ENCODE measurements at places on chromosomes 4 and X.

GRCh38 chr4:164755432-164755831 lies 1.5 kb downstream of the SMIM31 start:
- no peak for DNase-seq

GRCh38 chr4:33989820-33990443 lies 2254.4 kb downstream of the ARAP2 start:
- DNase-seq = no peak

GRCh38 chr4:57044996-57045395 lies 65.2 kb downstream of the IGFBP7 start:
- no peak for DNase-seq

- DNase-seq = no peak
Observed at GRCh38 chrX:121146059-121146628, 98.7 kb downstream of the GLUD2 start.

DNA sequence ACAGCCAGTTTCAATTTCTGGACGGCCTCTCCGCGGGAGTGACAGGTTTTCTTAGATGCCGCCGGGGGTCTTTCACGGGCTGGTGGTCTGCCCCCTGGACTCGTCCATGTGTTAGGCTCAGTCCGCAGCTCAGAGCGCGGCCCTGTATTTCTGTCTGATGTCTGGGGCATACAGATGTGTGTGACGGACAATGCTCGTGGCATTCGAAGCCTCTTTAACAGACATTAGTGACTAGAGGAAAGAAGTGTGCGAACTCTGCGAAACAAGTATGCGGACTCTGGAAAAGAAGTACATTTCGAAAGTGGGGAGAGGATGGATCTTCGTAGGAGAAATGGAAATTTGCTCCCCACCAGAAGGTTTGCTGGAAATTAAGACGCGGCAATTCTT lies 793 bp upstream of the DCUN1D4 start:
- DNase-seq = no peak

DNA sequence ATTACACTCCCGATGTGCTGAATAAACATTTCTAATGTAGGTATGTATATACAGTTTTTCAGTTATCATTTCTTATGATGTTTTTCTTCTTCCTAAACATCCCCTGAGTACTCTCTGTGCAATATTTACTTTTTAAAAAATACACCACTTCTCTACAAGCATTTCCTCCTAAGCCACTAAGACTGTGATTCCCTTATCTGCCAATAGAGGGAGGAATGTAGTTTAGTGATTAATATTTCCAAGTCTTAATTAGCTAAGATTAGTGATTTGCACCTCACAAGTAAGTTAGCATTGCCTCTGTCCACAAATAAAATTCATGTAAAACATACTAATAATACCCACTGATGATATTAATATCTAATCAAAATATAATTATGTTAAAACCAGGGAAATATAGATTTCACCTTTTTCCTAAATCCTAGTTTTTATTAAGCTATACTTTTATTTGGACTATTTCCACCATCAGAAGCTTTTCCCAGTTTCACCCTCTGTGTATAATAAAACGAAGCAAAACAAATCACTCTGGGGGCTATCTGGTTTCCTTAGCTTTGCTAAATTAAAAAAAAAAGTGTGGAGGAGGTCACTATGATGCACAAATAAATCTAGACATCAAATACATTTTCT lies 909.1 kb downstream of the FAT4 start:
- no peak for DNase-seq
